Stimulated activated CD8-positive, alpha-beta memory T cell treated with anti-CD3 and anti-CD28 coated beads, Interleukin-4, amount 100 ng/mL, for 48 hours (primary cell): ENCODE measurements at places on chromosomes 3 and 15.

GRCh38 chr3:26118165-26118564 lies 328.3 kb downstream of the OXSM start:
- no peak for DNase-seq

- peak; percentile 58 for DNase-seq
These were observed 127.0 kb downstream of the KLHL25 start for GRCh38 chr15:85667491-85668424.

DNA sequence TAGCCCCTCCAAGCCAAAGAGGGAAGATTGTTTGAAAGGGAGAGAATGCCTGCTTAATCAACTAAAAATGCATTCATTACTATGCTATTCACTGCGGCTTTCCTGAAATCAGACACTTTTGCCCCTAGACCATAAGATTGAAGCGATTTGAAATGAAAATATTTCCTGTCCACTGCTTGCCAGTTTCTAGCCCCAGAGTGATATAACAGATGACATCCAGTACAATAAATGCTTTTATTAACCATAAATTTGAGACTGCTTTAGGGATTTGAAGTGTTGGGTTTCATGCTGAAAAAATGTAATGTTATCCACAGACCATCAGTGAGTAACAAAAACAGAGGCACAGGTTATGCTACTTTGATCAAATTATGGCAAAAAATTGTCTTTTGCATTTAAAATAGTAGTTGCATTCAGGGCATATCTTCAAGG lies 14.1 kb downstream of the IL17RD start:
- no peak for DNase-seq

DNA sequence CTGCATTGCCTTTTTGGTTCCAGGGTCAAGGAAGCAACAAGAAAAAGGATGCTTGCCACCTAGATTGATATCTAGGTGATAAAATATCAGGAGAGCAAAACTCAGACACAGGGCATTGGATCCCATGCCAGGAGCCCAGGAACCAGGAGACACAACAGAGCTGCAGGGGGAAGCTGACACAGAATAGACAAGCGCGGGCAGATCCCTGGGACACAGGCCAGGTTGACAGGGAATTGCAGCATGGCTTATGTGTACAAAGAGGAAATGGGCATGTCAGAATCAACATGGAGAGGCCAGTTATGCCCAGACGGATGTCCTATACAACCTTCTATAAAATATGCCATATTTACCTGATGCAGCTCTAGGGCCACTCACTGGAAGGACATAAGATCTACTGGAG lies 84.2 kb downstream of the SEMA6D start:
- no peak for DNase-seq

GRCh38 chr15:100002787-100003536 lies 269.7 kb upstream of the LYSMD4 start:
- no peak for DNase-seq

DNA sequence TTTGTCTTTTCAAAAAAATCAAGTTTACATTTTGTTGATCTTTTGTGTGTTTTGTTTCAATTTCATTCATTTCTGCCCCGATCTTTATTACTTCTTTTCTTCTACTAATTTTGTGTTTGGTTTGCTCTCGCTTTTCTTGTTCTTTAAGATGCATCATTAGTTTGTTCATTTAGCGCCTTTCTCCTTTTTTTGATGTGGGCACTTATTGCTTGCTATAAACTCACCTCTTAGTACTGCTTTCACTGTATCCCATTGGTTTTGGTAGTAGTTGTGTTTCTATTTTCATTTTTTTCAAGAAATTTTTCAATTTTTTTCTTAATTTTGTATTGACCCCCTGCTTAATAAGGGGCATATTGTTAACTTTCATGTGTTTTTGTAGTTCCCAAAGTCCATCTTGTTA lies 34.4 kb downstream of the PRKCI start:
- no peak for DNase-seq

- no peak for DNase-seq
These were observed 566.0 kb downstream of the GBE1 start for GRCh38 chr3:81195478-81195877.

GRCh38 chr3:4821338-4821737 lies 157.9 kb upstream of the BHLHE40 start:
- DNase-seq = peak; percentile 56
